ENCODE measurements at places on chromosomes 6 and 20.

- no peak overlapping the region for H3K27ac ChIP-seq
- H3K36me3 ChIP-seq, result no peaks in the 10 kb centered on the region
- H3K4me3 ChIP-seq, result peak overlapping the region; percentile 63
- H3K27me3 ChIP-seq, result peaks cover 92% of the 10 kb centered on the region
- DNase-seq, result no peak
- peaks cover 6% of the 10 kb centered on the region for H3K4me1 ChIP-seq
These were observed 1.2 kb upstream of the DLGAP4 start for GRCh38 chr20:36304786-36305495.

GRCh38 chr6:137191670-137192069 is 18.2 kb upstream of the IL22RA2 start:
- peaks cover 2% of the 10 kb centered on the region for H3K4me1 ChIP-seq
- H3K36me3 ChIP-seq, result peaks cover 2% of the 10 kb centered on the region
- H3K4me3 ChIP-seq, result no peak overlapping the region
- no peaks in the 10 kb centered on the region for H3K27me3 ChIP-seq
- DNase-seq, result no peak

DNA sequence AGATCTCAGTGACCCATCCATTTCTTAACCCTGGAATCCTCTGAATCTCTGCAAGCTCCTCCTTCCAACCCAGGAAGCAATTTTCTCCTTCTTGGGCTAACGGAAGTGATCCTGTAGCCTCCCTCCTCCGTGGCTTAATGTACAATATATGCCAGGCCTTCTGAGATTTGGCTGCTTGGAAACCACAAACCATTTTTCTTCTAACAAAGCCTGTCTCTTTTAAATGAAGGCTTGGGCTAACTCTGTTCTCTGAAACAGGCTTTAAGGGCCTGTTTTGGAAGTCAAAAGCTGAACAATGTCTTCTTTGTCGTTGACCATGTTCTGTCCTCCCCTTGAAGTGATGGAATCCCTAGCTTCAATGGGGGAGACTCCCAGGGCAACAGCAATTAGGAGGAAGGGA is 14.9 kb downstream of the FYN start:
- no peaks in the 10 kb centered on the region for H3K36me3 ChIP-seq
- H3K4me3 ChIP-seq, result no peak overlapping the region
- no peak overlapping the region for H3K27ac ChIP-seq
- no peaks in the 10 kb centered on the region for H3K27me3 ChIP-seq
- no peak for DNase-seq
- H3K4me1 ChIP-seq, result peaks cover 20% of the 10 kb centered on the region

- no peaks in the 10 kb centered on the region for H3K36me3 ChIP-seq
- H3K4me3 ChIP-seq, result no peak overlapping the region
- H3K4me1 ChIP-seq, result no peaks in the 10 kb centered on the region
- DNase-seq, result no peak
- peaks cover 1% of the 10 kb centered on the region for H3K27me3 ChIP-seq
- no peak overlapping the region for H3K27ac ChIP-seq
These were observed 148.3 kb upstream of the POU3F2 start for GRCh38 chr6:98686008-98686601.

DNA sequence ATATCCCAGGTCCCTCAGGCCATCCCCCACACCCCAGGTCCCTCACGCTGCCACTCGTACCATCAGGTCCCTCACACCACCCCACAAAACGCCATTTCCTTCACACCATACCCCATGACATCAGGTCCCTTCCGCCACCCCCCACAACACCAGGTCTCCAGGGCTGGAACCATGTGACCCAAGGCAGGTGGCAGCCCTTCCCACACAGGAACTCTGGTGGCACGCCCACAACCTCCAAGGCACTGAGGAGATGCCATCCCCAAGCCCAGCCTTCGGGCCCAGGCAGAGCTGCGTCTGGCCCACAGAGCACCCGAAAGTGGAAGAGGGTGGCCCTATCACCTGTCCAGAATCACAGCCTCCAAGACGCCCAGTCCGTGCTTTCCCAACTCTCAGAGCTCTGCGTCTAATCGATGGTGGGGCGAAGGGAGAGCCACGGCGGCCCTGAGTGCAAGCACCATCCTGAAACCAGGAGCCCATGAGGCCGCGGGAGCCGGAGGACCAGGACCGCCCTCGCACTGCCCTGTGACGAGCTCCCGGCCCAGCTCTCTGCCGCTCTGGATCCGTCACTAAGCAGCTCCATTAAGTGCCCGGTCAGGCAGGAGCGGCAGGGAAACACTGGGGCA is 12.7 kb downstream of the TAF4 start:
- H3K36me3 ChIP-seq, result peaks cover 9% of the 10 kb centered on the region
- H3K27ac ChIP-seq, result no peak overlapping the region
- H3K4me3 ChIP-seq, result no peak overlapping the region

Data from mesothelial cell of epicardium (in vitro differentiated cells).